ENCODE measurements at places on chromosomes 5 and 9.

GRCh38 chr9:91943478-91944470, 6.3 kb downstream of the ROR2 start:
- no peak for DNase-seq

DNA sequence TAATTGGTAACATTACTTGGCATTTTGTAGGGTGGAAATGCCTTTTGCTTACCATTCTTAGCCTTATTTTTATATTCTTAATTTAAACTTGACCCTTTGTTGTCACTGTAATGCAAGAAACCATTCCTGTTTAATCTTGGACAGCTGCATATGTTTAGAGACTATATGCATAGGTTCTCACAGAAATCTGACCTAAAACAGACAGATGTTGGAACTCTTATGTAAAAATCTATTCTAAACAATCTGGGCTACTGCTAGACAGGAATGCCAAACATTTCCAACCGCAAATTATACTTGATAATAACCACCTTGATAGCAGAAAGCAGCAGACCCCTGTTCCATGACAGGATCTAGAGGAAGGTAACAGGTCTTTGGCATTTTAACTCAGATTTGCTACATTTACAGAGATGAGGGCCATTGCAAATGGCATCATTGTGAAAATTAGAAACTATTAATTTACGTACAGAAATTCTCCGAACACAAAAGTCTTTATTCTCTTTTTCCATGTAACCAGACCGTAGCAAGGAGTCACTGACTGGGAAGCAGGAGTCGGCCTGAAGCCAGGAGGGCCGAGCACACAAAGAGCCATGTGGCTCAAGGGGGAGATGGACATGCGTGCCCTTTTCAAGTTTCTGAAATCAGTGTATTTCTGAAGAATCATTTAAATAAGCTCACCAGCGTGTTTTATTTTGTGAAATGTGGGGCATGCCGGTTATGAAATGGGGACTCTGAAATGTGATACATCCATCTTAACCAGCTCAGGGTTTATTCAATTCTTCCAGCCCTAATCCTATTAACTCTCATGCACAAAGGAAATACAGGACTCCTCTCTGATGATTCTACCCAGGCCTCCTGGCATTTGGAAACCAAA, 139.3 kb downstream of the AOPEP start:
- no peak for DNase-seq

DNA sequence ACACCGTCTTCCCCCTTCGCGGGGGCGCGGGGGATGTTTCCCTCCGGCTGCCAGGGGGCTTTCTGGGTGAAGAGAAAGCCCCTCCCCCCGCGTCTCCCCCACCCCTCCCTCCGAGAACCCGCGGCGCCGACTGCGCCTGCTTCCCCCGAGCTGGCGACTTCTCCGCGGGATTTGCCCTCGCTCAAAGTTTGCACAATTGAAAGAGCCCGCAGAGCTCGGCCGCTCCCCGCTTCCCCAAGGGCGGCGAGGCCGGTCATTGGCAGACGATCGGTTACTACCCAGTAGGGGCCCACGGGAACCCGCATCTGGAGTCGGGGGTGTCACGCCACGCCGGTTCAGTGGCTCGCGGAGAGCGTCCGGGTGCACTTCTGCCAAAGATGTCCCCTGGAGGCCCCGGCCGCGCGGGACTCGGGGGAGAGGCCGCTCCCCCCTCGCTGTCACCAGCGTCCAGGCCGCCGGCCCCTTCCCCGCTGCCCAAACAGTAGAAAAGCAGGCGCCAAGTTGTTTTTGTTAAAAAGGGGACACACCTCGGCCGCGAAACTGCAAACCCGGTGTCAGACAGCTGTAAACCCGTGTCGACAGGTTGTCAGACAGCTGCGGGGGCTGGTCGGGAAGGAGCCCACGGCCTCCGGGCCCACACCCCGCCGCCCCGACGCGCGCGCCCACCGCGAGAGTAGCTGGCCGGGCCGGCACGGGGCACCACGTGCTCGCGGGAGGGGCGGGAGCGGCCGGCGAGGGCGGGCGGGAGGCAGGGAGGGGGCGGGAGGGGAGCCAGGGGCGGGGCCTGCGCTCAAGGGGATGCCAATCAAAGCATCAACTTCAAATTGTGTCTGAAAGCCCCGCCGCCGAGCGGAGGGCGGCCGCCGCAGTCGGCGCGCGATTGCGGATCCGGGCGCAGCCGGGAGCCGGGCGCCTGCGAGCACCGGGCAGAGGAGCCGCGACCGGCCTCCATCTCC, at the start of gene IRX1:
Gene IRX1 (plus strand): TSS at position 827 of the 956 bp plus-strand sequence. CDS start 274 bp downstream, outside the sequence.
- no peak for DNase-seq

GRCh38 chr5:99122976-99123375, 194.2 kb upstream of the CHD1 start:
- no peak for DNase-seq
